WTC11 (cell line): ENCODE measurements at places on chromosomes 1 and 21.

DNA sequence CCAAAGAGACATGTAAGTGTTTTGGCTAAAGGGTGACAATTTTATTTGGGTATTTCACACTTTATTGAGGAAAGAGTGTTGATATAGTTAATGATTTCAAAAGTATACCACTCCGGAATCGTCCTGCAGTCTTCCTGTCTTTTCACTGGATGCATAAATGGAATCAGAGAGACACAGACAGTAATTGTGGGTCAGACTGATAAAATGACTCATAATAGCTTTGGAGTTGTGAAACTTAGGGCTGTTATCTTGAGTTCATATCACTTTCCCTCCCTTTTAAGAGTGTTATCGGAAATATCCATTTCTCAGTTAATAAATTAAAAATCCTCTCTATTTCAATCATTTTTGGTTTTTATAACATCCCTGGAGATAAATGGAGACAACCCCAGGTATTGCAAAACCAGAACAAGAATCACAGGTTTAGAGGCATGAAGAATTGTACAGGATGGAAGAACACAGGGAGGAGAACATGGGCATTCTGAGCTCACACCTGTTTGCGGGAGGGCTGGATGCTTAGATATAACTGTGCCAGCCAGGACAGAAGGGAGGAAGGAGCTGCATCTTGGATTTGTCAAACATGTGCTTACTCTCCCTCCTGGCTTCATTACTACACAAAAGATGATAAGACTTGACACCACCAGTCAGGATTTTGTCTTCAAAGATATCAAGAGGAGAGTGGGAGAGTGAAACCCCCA lies 185.4 kb downstream of the LMO4 start:
- no peak for DNase-seq

- no peak for DNase-seq
Observed at GRCh38 chr1:193926956-193927355, 740.5 kb upstream of the B3GALT2 start.

GRCh38 chr21:29257701-29258100 lies 41.0 kb upstream of the BACH1 start:
- no peak for DNase-seq

- DNase-seq, result no peak
Observed at GRCh38 chr1:181349512-181349911, 133.8 kb upstream of the CACNA1E start.

- no peak for DNase-seq
Observed at GRCh38 chr1:185853739-185854138, 119.5 kb downstream of the HMCN1 start.

DNA sequence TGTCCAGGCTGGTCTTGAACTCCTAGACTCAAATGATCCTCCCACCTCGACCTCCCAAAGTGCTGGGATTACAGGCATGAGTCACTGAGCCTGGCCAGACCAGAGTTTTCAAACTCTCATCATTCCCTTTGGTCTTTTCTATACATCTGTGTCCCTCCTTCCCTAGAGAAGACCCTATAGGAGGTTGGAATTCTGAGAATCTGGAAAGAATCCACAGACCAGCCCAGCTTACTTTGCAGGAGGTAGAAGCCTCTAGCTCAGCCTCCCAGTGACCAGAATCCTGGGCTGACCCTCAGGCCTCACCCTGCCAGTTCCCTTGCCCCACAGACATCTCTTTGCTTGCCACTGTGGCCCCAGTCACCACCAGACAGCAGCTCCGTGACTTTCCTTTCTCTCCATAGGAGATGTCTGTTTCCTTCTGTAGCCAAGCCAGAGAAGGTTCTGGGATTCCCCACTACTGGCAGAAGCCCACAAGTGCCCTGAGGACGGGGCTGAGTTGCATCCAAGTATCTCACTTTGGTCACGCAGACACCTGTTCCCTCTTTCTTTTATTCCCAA lies 34.7 kb upstream of the KHDRBS1 start:
- DNase-seq, result no peak

DNA sequence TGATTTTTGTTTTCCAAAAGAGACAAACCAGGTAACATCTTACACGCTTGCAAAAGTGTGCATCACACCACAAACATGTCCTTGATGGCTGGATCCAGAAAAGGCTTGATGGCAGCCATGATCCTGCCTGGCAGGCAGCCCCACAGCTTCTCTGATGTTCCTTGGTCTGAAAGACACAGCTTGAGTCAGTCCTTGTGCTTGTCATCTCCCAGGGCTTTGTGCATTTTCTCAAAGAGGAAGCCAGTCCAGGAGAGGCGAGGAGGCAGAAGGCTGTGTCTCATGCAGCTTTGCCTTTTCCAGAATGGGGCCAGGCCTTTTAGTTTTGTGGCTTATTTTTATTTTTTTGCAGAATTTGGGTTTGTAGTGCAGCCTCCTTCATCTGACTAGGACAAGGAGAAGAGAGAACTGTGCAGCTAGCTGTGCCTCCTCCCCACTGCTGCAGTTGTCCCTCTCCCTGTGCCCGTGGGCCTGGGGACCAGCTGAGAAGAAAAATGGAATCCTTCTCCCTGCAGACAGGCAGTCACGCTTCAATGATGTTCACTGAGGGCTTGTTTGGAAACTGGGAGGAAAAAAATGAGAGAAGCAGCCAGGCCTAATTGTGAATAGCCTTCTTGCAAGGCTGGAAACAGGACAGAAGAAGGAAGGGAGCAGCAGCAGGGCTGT lies 7.4 kb downstream of the FNDC5 start:
- no peak for DNase-seq

DNA sequence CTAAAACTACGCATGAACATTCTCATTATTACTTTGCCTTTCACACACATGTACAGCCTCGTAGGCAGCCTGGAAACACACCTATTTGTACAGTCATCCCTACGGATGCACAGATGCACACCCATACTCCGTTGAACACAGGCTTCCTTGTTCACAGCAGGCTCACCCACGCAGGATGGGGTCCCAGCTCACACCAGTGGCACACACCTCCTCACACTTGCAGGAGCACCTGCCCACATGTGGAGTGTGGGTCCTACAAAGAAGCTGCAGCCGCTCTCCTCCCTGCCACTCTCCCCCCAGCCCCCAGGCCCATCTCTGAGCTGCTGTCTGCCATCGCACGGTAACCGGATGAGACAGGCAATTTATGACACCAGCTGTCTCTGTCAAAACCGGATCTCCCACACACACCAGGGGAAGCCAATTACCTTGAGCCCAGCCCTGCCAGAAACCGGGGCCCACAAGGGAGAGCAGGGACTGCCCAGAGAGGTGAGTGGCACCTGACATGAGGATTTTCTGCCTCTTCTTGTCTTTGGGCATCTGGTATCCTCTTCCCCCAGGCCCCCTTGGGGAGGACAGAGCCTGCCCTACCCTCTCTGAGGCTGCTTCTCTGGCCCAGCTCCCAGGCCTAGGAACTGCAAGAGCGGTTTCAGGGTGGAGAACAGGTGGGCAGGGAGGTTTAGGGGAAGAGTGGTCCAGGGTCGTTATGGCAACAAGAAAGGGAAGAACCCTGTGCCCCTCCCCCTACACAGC lies 175.4 kb downstream of the IGSF21 start:
- DNase-seq, result peak; percentile 83

- DNase-seq, result no peak
Observed at GRCh38 chr1:177209357-177209756, 38.6 kb downstream of the BRINP2 start.

- no peak for DNase-seq
Observed at GRCh38 chr1:55589671-55590297, 374.6 kb upstream of the USP24 start.

GRCh38 chr21:45418301-45419071 lies 13.5 kb downstream of the COL18A1 start:
- peak; percentile 9 for DNase-seq

DNA sequence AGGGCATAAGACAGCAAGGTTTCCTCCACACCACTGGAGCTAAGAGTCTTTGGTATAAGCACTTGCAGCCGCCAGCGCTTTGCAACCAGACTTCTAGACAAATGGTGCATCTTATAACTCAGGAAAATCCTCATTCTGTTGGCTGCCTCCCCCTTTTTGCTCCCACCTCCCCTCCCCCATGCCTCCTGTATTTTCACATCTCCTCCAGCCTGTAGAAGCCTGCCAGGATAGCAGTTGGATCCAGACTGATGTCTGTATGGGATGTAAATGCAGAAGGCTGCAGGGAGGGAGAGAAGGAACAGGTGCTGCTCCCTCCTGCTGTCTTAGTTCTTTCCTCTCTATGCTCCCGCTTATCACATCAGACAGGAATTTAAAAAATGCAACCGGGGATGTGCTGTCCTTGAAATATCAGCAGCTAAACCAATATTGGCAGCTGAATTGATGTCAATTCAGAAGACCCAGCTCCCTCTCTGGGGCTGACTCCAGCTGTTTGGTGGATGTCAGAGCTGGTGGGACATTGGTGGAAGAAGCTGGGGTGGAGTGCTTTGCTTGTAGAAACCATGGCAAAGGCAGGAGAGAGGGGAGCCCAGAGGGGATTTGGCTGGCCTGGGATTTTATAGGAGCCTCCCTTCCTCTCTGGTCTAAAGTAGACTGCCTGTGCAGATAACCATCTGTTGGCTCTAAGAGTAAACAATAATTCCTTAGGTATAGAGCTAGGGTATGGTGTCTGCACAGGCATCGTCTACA lies 53.5 kb downstream of the NFASC start:
- DNase-seq, result peak; percentile 57

DNA sequence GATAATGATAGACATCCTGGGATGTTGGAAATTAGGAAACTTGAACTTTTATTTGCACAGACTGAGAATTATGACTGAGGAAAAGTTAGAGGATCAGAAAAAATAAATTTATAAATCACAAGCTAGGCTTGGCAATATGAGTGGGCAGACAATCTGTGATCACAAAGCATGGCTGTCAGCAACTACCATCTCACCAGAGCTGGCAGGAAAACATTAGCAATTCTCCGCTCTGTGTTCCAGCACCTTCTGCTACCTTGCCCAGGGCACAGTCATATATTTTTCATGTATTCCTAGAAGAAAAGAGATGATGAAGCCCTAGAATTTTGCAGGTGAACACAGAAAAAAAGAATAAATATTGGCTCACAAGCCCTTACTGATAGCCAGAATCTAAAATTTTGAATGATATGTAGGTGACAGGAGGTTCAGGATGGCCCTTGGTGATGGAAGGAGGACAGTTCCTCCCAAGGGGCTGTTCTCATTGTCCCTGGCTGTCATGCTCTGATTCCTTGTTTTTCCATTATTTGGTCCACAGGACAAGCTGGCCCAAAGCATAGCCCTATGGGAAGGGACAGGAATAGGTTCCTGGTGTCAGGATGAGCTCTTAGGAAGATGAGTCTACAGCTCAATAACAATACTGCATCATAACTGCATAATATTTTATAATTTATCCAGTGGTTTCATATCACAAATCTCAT lies 12.2 kb upstream of the STXBP3 start:
- no peak for DNase-seq

DNA sequence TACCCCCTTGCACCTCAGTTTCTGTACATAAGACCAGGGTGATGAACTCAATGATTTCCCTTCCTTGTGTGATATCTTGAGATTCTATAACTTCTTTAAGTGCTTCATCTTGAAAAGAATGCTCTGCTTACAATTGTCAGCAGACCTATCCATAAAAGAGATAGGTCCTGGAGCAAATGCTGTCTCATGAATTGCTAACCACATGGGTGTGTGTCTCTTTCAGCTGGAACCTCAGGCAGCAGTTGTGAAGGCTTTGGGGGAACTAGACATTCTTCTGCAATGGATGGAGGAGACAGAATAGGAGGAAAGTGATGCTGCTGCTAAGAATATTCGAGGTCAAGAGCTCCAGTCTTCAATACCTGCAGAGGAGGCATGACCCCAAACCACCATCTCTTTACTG lies 2.8 kb downstream of the IL20 start:
- no peak for DNase-seq

DNA sequence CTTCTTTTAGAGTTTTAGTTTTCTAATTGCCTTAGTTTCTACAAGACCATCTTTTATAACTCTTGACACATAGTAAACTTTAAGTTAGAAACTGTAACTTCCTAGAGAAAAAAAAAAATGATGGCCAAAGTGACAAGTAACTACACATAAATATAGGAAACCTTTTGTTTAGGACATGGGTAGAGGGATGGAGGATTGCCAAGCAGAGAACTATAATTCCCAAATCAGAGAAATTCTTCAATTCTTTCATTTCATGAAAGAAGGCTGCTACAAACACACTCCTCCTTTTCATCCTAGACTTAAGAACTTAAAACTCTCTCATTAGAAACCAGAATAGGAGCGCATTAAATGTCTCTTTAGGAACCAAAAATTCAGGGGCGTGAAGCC lies 125.0 kb downstream of the PTPN14 start:
- no peak for DNase-seq

DNA sequence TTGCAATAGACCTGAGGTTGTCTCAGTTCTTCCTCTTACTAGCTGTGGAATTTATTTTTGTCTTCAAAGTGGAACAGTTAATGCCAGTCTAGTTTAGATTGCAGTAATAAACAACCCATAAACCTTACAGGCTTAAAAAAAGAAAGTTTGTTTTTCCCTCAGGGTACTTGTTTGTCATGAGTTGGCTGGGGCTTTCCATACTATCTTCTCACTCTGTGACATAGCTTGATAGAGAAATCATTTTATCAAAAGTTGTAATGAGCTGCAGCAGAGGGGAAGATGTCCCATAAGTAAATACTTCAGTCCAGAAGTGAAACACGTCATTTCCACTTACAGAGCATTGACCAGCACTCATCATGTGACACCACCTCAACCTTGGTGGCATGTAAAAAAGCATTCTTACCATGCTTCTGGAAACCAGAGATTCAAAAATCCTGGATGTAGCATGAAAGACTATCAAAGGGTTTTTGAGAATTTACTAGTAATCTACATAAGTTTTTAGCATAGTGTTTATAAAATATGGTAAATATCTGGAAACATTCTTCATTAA lies 62.8 kb upstream of the COL11A1 start:
- no peak for DNase-seq

GRCh38 chr1:169711469-169712308 lies at the start of gene SELL:
Gene SELL, minus strand, starts transcription at chr1:169711620. Its CDS starts 122 bp downstream, at chr1:169711498.
- DNase-seq, result peak; percentile 71

GRCh38 chr1:180567654-180568053 lies 8.9 kb downstream of the OVAAL start:
- DNase-seq, result no peak

GRCh38 chr1:116690849-116691406 lies 23.4 kb upstream of the IGSF3 start:
- DNase-seq, result no peak

- no peak for DNase-seq
Observed at GRCh38 chr1:182066934-182067333, 5.4 kb upstream of the ZNF648 start.

DNA sequence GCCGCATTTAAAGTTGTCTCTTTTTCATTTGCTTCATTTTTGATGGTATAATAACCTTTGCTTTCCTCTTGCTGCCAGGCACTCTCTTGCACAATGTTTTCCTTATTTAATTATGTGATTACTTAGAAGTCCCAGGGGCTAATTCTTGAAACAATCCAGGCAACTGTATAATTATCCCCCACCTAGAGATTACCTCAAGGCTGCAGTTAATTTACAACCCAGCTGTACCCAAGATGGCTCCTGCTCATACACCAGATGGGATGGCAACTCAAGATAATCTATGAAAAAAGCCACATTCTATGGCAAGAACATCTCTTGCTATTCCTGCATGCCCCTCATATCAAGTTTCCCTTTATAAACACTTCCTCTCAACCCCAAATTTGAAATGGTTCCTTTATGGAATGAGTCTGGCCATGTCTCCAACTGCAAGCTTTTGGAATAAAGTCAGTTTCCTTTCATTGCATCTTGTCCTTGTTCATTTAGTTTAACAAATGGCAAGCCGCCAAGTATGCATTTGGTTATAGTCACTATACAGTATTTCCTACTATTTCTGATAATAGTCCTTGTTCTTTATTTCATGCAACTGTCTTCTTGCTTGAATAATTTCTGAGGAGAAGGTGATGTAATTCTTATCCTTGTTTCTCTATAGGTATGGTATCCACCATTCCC lies 1042.6 kb downstream of the PLA2G4A start:
- DNase-seq, result no peak
